Coronary artery (tissue), 2 donors: ENCODE measurements at places on chromosomes 11 and 22.

- no peak for DNase-seq
Measured at GRCh38 chr11:106378513-106379179, 301.2 kb downstream of the AASDHPPT start.

- DNase-seq: no peak
Measured at GRCh38 chr11:35526370-35526792, 965 bp upstream of the PAMR1 start.

GRCh38 chr11:91243630-91244029, 981.0 kb upstream of the FAT3 start:
- DNase-seq: no peak

DNA sequence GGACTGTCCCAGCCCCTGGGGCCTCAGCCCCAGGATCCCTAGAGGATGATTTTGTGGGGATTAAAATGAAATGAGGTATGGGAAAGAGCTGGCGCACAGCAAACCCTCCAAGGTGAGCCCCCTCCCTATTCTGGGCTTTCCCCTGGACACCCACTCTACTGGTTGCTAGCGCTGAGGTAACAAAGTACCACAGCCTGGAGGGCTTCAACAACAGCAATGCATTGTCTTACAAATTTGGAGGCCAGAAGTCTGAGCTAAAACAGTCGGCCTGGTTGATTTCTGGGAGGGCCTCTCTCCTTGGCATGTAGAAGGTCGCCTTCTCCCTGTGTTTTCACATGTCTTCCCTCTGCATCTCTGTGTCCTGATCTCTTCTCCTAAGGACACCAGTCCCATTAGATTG, 913.6 kb downstream of the NTM start:
- no peak for DNase-seq

DNA sequence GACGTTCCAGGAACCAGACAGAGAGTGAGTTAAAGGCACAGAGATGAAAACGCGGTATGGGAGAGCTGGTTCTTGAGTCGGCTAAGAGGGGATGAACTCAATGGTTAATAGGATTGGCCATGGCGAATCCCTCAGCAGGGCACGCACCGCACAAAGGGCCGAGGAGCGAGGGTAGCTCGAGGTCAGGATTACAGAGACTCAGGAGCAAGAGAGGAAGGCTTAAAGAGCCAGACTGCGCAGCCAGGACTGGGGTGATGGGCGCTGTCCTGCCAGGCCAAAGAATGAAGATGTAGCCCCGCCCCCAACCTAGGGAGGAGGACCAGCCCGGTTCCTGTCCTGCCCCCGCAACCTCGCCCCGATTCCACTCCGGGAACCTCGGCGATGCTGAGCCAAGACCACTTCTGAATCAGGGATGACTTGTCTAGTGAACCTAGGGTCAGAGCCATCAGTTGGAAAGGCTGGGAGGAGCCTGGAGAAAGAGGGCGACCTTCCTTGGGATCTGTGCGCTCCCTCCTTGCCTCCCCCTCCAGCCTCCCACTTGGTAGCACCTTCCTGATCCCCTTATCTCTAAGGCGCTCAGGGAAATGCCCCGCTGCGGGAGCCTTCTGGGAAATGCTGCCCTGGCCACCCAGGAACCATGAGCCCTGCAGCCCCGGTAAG, at the start of gene PLEKHB1:
Gene PLEKHB1 (plus strand): TSS at position 610 of the 660 bp plus-strand sequence. CDS start 28 bp downstream, at position 638.
- no peak for DNase-seq

DNA sequence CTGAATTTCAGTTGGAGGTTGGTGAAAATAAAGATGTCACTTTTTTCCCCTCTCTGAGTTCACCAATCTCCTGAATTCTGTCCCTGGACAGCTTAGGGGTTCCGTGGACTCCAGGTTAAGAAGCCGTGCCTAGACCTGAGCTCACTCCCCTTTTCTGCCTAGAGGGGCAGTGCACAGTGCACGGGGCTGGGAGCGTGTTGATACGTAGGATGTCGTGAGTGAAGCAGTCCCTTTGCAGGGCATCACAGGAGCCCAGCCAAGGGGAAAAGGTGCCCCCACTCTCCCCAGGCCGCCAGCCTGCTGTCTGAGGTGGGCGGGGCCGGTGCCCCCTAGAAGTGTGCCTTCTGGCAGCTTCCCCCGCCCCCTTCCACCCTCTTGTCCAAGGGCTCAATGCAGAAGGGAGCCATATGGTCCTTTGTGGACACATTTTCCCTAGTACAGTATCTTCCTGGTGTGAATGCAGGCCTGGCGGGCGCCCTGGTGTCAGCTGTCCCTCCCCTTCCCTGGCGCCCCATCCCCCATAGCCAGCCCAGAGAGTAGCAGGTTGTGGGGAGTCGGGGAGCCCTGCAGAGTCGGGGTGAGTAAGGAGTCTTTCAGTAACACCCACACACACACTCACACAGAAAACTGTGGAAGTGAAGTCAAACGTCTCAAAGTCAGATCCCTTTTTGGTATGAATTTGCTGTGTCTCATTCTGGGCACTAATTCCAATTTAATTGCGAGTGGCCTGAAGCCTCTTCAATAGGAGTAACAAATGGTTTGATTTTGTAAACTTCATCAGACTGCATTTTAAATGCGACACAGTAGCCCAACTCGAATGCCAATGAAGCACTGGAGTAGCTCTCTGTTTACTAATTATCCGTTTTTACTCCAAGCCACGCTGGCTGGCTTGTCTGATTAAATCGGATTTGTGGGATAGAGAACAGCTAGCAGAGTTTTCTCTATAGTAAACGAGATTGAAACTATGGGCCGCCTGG, 67.5 kb upstream of the NNMT start:
- no peak for DNase-seq

GRCh38 chr22:42434748-42435425, 2.7 kb upstream of the NFAM1 start:
- no peak for DNase-seq

GRCh38 chr11:125429174-125429707, 66.8 kb downstream of the FEZ1 start:
- no peak for DNase-seq

- DNase-seq: no peak
Measured at GRCh38 chr11:40370821-40371616, 1088.4 kb downstream of the LRRC4C start.

DNA sequence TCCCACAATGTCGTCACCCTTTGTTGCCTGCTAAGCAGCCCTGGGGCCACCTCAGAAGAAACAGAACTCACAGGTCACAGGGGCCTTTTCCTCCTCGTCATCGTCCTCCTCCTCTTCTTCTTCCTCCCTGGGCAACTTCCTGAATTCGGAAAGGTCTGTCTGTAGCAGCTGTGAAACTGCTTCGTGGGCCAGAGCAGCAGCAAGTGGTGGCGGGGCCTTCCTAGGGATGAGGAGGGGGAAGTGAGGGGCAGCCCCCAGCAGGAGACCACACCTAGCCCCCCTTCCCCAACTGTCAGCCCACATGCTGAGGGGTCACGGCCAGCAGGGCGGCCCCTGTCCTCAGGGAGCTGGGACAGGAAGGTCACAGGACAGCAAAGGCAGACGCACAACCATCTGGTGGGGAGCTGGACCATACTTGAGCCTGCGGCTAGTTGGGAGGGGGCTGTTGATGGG, 13.2 kb downstream of the PPM1F start:
- DNase-seq: no peak

- DNase-seq: no peak
Measured at GRCh38 chr11:128343135-128343514, 244.2 kb downstream of the ETS1 start.

- no peak for DNase-seq
Measured at GRCh38 chr22:26172389-26172990, 3.2 kb downstream of the SEZ6L start.

- no peak for DNase-seq
Measured at GRCh38 chr11:15769203-15769602, 587.1 kb downstream of the SOX6 start.

- DNase-seq: no peak
Measured at GRCh38 chr11:13862845-13863392, 99.6 kb upstream of the SPON1 start.

GRCh38 chr11:47928426-47928825, 51.9 kb upstream of the PTPRJ start:
- no peak for DNase-seq

- no peak for DNase-seq
Measured at GRCh38 chr22:42895541-42895981, 38.5 kb upstream of the ARFGAP3 start.

- DNase-seq: no peak
Measured at GRCh38 chr11:119404872-119405271, 18.1 kb downstream of the THY1 start.

- DNase-seq: no peak
Measured at GRCh38 chr11:117565709-117566108, 231.3 kb downstream of the DSCAML1 start.

DNA sequence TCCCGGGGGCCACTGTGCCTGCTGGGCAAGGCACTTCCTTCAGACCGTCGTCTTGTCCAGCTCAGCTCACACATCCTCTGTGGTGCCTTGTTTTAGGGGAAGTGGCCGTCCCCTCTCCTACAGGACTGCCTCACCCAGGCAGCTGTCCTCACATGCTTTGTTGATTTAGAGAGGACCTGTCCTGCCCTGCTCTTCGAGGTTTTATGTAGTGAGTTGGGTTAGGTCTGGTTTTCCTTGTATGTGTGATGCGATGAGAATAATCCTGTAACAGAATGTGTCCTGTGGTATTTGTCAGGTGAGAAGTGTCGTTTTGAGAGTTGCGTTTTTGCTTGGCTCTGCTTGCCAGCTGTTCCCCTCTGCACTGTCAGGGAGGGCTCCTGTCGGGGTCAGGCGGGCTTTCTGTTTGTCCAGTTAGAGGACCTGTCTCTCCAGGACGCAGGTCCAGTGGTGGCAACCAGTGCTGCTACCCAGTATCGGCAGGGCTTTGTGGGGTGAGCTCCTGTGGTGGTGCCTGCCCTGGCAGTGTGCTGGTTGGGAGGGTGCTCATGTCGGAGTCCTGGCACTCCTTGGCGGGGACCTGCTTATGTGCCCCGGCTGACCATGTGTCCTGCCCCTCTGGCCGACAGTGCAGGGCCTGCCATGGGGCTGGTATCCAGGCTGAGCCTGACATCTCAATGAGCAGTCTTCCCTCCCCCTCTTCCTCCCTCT, 41.3 kb downstream of the MUC6 start:
- no peak for DNase-seq

DNA sequence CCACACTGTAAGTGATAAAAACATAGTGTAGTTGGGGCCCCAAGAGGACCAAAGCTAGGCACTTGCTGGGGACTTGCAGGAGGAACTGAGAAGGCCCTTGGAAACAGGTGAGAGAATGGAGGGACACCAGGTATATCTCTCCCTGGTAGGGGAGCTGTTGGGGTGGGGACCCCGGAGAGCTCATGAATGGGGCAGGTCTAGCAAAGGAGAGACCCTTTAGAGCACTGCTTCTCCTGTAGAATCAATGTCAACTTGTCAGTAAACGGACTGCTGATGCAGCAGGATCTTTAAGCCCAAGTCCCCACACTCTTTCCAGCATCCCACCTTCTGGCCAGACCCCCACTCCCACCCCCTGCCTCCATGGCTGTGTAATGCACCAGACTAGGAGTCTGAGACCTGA, 109.6 kb upstream of the THY1 start:
- no peak for DNase-seq

GRCh38 chr11:103936059-103936458, 100.4 kb upstream of the DDI1 start:
- DNase-seq: no peak

DNA sequence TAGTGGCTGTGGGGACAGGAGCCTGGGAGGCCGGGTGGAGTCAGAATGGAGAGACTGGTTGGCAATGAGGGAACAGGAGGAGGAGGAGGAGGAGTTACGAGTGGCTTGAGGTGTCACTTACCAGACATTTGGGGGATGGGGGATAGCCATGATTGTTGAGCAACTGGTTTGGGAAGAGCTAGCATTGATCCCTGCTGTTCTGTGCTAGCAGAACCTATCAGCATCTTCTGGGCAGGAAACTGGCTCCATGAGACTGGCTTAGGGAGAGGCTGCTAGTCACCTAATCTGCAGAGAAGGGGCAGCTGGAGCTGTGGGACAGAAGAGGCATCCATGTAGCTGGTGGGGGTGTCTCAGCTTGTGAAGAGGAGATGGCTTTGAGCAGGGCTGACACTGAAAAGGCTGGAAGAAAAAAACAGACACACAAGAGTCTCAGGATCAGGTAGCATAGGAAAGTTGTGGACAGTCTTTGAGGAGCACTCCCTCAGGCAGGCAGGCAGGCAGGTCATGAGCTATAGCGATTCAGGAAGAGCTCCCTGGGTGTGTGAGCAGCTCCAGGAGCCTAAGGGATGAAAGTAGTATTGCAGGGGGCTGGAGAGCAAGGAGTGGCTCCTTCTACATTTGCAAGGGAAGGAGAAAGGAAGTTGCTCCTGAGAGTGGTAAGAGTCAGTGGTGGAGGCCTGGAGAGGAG, 22.3 kb downstream of the PIK3IP1 start:
- no peak for DNase-seq

GRCh38 chr11:122599434-122599833, 56.1 kb upstream of the UBASH3B start:
- DNase-seq: no peak

DNA sequence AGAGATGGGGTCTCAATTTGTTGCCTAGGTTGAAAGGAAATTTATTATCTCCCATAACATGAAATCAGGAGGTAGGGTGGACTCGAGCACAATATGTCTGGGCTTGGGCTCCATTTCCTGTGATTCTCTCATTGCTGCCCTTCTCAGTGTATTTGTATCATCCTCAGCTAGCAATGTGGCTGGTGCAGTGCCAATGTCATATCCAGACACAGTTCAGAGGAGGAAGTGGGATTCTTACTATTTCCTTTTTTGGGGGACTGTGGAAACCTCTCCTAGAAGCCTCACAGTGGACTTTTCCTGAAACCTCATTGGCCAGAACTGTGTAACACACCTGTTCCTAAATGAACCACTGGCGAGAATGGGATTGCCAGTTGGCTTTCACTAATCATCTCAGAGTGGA, 21.0 kb upstream of the SWAP70 start:
- peak; percentile 35 for DNase-seq

- DNase-seq: no peak
Measured at GRCh38 chr22:39287076-39287725, 32.2 kb downstream of the RPL3 start.

DNA sequence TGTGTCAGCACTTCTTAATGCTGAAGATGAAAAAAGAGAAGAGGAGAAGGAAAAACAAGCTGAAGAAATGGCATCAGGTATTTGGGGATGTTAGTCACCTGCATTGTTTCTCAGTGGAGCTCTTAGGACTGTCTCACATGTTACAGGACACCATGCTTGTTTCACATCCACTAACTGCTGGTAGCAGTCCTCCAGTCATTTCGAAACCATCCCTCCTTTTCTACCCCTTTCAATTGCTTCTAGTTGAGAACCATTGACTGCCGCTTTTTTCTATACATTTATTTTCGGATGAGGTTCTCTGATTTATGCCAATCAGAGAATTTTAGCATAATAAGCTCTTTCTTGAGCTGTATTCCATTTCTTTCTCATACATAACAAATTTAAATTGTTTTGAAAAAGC, 21.5 kb downstream of the BIRC2 start:
- DNase-seq: no peak

DNA sequence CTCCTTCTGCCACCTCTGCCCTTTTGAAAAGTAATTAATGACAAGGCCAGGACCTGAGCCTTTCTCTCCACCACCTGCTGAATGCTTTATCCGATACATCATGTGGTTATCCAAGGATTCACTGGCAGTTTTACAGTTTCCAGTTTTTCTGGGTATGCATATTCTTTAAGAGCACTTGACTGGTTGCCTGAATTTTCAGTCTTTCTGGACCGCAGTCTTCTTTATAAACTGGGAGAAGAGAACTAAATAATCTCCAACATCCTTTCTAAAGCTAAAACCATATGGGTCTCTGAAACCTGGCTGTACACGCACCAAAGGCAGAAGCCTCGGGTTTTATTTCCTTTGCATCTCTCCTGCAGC, 65.1 kb downstream of the BTG4 start:
- no peak for DNase-seq

- DNase-seq: no peak
Measured at GRCh38 chr11:130197386-130198035, 37.9 kb downstream of the ST14 start.

GRCh38 chr22:42909363-42910058, 52.4 kb upstream of the ARFGAP3 start:
- no peak for DNase-seq

- no peak for DNase-seq
Measured at GRCh38 chr11:69062169-69062855, 13.6 kb downstream of the TPCN2 start.
